ENCODE measurements at places on chromosomes 13 and 19.

GRCh38 chr19:40398417-40399131, 8.6 kb upstream of the HIPK4 start:
- DNase-seq, result peak; percentile 69

DNA sequence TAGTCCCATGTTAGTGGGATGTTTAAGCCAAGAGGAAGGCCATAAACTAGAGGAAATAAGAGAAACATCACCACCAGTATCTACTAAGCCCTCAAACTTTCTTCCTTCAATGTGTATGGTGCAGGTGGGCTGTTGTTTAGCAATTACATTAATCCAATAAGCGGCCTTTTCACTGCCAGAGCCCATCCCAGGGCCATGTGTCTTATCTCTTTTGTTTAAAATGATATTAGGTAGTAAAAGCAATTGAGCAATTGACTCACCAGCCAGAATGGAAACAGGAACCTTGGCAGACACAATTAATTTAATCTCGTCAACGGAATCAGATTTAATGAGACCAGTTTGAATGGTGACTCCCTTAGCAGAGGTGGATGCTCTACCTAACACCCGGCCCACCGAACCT, 1503.5 kb downstream of the UQCRFS1 start:
- no peak for DNase-seq

GRCh38 chr13:41463838-41464602, 6.7 kb downstream of the RGCC start:
- no peak for DNase-seq

DNA sequence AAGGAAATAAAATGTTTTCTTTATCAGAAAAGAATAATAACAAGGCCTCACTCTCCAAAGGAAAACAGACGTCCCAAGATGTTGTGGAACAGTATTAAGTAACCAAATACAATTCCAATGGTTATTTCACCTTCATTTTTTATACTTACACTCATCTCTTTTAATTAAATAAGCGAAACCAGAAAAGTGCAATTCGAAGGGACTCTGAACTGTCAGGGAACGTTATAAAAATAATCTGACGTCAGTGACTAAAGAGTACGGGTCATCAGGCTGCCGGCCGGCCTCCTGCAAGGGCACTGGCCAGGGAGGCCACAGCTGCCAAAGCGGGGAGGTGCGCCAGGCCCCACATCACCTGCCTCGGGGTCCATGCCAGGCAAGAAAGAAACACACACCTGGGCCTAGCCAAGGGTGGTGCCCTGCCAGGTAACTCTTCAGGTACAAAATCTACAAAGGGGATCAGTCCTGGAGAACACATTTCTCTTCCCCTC, 61.2 kb downstream of the CDADC1 start:
- no peak for DNase-seq

- no peak for DNase-seq
These were observed 32.3 kb downstream of the CEBPG start for GRCh38 chr19:33405553-33406461.

GRCh38 chr13:48580185-48580803, 47.4 kb upstream of the RCBTB2 start:
- peak; percentile 72 for DNase-seq

- DNase-seq, result no peak
These were observed 812.8 kb upstream of the SLC10A2 start for GRCh38 chr13:103878891-103879605.

- no peak for DNase-seq
These were observed at the start of gene SLITRK1 for GRCh38 chr13:83881917-83882605. TSS of gene SLITRK1 (minus strand) at chr13:83882474. CDS start at chr13:83881507, 967 bp downstream.

GRCh38 chr19:23095418-23095817, 21.4 kb upstream of the ZNF730 start:
- DNase-seq, result no peak

DNA sequence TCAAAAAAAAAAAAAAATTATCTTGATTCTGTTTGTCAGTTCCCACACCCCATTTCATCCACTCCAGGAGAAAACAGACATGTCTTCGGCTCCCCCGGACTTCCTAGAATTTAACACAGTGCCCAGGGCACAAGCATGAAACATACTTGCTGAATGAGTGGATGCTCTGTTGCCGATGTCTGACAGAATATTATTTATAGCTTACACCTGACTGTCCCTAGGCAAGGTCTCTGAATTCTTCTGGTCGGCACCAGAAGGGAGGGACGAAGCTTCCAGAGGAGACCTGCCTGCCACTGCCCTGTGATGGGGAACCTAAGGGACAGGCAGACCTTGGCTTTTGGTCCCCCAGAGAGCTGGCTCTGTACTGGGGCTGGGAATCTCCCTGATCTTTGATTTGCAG, 43.9 kb upstream of the PEG3 start:
- no peak for DNase-seq

- DNase-seq, result no peak
These were observed 67.2 kb upstream of the UBL3 start for GRCh38 chr13:29917650-29918049.

DNA sequence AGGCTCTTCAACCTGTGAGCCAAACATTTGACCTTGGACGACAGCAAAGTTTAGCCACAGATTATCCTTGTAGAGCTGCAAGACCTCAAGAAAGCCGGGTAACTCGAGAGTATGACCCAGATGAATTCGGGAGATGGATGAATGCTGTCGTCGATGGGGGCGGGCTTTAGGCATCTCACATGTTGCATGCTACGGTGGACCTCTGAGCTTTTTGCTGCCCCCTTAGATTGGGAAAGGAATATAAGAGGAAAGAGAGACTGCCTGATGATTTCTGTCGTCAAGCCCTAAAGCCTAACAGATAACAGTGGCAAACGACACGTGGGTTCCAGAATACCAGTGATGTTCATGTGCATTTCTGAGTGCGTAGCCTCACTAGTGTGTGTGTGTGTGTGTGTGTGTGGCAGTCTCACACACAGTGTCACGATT, 730 bp upstream of the ABCC4 start:
- no peak for DNase-seq

- DNase-seq, result no peak
These were observed 74.5 kb downstream of the GGACT start for GRCh38 chr13:100513987-100514670.

DNA sequence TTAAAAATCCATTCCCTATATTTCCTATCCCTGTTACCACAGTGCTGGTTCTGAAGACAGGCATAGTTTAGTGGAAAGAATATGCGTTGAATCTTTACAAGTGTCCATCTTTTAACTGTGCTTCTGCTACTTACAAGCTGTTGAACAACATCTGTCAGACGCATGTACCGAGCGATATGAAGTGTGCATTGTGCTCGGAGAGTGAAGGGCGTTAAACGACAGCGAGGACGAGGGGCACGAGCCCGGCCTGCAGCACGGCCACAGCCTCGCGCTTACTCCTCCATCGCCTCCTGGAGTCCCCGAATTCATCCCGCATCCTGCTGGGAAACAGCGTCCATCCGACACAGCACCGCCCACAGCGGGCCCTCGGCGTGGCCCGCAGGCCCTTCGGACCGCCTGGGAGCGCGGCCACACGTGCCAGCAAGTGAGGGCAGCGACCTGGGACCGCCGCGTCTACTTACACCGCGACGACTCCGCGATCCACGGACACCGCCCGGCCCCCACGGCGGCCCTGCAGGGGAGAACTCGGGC, 514 bp downstream of the PCID2 start:
- no peak for DNase-seq

DNA sequence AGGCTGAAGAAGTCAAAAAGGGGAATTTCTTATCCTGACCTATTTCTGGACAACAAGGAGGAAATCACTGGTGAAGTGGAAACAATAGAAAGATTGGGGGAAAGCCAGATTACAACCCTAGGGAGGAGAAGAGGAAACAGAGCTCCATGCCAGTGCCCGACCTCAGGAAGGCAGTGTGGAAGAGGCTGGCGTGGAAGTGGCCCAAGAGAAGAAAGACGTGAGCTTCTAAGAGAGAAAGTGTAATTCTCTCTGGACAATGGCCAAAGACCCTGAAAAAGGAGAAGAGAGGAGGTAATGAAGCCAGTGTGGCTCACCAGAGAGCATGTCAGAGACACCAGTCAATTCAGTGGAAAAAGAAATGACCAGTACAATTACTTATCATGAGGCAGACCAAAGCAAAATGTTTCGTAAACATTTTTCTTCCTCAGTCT, 52.6 kb upstream of the URAD start:
- DNase-seq, result no peak

GRCh38 chr13:58991826-58992477, 1171.8 kb downstream of the DIAPH3 start:
- DNase-seq, result no peak

- no peak for DNase-seq
These were observed 204.3 kb downstream of the DNAJC15 start for GRCh38 chr13:43227721-43228120.

DNA sequence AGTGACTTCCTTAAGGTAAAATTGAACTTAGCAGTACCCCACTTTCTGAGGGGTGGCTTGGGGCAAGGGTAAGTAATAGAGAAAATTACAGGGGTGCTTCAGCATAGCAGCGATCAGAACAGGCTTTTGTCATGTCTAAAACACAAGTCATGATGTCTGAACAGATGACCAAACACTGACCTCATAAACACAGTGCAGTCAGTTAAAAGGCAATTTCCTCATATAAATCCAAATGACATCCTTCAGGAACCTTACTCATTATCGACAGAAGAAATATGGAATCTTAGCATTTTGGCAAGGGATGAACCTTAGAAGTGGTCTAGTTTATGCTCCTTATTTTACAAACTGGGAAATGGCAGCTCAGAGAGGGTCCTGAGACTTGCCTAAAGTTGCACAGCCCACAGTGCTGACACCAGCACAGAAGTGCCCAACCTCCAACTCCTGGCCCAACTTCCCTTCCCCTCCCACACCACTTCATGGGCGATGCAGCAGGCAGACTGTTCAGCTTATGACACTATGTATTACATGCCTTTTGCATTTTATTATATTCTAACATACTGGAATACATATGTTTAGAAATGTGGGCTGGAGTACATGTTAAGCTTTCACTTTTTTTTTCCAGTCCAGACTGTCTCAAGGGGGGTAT, 3.6 kb downstream of the GJA3 start:
- DNase-seq, result no peak

DNA sequence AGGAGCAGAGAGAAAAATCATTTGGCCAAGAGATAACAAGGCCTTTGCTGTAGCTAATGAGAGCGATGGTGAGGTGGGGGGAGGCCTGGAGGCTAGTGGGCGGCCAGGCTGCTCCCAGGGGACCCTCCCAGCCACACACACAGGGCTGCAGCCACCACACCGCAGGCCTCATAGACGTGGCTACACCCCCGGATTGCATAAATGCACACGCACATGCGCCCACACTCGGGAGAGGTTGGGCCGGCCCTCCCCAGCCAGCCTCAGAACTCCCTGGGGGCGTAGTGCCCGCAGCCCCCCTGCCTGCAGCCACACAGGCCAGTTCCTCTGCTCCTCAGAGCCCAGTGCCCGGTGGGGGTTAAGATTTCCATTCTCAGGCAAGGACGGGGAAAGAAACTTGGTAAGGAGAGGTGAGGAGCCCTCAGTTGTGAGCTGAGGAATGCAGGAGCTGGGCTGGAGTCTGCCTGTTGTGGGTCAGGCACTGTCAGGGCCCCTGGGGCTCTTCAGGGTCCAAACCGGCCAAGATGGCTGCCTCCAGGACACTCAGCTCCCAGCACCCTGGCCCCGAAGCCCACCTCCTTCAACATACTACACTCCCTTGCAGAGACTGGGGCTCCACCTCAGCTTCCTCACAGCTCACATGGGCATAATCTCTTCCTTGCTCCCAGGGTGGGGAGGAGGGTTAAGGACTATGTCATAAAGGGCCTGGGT, 8.0 kb downstream of the PTH2 start:
- no peak for DNase-seq

GRCh38 chr13:98370806-98371515, 193.9 kb upstream of the RNF113B start:
- DNase-seq, result no peak

- DNase-seq, result no peak
These were observed 180.5 kb downstream of the COL4A1 start for GRCh38 chr13:110126391-110126961.

GRCh38 chr13:102606537-102607309, 9.9 kb downstream of the TPP2 start:
- DNase-seq, result no peak

DNA sequence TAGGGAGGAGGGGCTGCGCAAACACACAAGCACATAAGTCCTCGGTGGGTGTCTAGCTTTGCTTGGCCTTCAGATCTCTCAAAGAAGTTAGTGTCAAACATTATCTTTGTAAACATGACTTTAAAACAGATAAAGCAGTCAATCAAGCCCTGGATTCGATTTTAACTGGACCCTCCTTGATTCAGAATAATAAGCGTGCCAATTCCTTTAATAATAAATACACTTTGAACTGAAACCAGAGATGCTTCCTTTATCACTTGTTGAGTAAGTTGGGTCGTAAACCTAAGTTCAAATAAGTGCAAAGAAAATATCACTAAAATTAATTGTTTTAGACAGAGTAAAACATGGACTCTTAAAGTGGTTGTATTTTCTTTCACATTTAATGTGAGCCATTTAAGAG, 30.9 kb downstream of the POU4F1 start:
- DNase-seq, result no peak

- DNase-seq, result no peak
These were observed 5.0 kb downstream of the TEAD2 start for GRCh38 chr19:49357186-49357585.

GRCh38 chr13:43127103-43127798, 103.9 kb downstream of the DNAJC15 start:
- DNase-seq, result no peak

DNA sequence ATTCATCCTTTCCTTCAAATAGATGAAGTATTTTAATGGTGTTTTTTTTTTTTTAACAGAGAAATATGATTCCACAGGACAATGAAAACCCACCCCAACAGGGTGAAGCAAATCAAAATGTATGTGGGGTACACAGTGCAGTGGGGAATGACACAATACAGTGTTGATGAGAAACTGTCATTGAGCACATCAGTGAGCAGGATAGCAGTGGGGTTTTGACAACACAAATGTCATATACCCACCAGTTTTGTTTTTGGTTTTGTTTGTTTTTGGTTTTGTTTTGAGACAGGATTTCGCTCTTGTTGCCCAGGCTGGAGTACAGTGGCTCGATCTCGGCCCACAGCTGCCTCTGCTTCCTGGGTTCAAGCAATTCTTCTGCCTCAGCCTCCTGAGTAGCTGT, 29.2 kb downstream of the ZNF844 start:
- no peak for DNase-seq

DNA sequence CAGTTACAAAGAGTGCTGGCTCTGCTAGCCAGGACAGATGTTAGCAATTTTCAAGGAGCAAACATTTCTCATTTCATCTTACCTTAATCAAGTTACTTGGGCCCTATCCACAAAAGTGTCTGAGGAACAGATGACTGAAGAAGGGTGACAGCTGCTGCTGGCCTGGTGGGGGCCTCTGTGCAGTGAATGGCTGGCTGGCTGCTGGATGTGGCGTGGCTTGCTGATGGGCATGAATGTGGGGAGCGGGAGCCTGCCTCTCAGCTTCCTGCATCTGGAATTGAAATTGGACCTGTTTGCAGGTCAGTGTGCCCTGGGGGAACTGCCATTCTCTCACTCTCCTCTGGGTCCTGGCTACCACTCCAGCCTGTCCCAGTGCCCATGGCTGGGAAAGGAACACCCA, 94.7 kb downstream of the RGCC start:
- no peak for DNase-seq

DNA sequence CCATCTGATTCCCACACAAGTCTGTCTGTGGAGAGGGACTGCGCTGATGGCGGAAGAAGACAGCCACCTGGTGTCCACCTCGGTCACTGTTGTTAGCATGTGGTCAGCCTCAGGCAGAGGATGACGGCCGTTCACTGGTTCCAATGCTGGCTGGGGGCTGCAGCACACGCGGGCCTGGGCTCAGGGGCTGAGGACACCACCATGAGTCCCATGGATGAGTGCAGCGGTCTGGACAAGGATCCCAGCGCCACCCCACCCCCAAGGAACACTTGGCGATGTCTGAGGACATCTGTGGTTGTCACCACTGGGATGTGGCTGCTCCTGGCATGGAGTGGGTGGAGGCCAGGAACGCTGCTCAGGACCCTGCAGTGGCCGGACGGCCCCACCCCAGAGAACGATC, 10.9 kb downstream of the DPP9 start:
- DNase-seq, result no peak
